ENCODE measurements at places on chromosomes 1 and 21.

DNA sequence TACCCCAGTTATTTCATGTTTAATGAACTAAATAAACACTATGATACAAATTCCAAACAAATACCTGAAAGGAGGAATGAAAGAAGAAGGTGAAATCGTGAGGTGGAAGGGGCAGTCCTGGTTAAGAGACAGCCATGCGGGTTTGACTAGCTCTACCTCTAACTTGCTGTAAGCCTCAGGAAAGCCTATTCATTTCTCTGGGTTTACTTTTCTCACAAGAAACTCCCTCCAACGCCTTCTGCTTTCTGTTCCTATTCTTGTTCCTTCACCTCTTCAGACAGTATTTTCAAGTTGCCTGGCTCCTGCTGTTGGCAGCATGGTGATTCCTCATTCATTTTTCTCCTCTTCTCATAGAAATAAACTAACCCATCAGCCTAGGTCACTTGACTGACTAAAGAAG, 92.4 kb downstream of the NTPCR start:
- DNase-seq, result no peak

DNA sequence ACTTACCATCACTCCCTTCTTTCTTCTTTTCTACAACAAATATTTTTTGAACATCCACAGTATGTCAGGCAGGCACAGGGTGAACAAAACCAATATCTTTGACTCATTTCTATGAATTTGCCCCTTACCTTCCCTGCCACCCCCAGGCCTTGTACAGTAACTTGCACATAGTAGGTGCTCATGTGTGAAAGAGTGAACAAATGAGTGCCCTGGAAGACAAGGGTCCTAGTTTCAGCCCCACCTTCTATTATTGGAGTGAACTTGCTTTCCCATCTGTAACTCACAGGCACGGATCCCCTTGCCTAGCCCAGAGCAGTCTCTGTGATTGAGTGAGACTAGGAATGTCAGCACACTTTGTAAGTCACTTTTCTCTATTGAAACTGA, 12.8 kb downstream of the ZDHHC18 start:
- no peak for DNase-seq

DNA sequence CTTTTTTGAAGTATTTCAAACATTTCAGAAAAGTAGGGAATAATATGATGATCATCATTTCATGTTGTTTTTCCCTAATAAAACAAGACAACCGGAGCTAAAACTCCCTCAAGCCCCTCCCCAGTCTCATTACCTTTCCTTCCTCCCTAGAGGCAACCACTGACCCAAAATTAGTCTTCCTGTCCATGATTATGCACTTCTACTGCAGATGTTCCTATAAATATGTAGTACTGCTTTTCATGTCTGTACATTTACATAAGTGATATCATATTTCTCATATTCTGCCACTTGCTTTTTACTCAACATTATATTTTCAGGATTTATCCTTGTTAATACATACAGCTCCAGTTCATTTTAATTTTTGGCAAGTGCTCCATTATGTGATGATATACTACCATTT, 58.7 kb upstream of the GOLT1A start:
- DNase-seq, result no peak

DNA sequence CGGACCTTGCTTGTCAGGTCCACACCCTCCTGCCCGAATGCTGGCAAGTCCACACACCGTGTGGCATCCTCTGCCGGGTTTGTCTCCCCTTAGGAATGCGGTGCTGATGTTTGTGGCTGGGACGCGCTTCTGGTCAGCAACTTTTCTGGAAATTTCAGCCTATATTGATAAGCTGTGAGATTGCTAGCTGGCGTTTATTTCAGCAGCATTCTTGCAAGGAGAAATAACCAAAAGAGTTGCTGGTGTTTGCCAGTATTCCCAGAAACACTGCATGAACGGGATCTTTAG, 601 bp downstream of the CEPT1 start:
- no peak for DNase-seq

DNA sequence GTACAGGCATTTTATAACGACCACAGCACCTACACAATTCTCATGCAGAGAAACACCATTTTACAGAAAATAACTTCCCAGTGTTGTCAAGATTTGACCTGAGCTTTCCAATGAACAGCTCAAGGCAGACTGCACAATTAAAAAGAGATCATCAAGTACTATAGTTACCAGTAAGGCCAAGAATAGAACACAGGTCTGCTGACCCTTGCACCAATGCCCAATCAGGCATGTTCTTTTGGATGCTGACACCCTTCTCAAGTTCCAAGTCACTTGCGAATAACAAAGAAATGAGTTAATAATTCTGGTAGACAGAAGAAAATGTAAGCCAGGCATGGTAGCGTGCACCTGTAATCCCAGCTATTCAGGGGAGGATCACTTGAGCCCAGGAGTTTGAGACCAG, 101.9 kb downstream of the SLC45A1 start:
- no peak for DNase-seq
